Activated CD4-positive, alpha-beta T cell treated with anti-CD3 and anti-CD28 coated beads, Interleukin-2, amount 10 ng/mL, durations not matched to agents 7 days and 5 days (primary cell): ENCODE measurements at places on chromosomes 12 and 14. TPM values are rescaled to one million over a fixed set of nuclear protein-coding genes. Genes with fewer than 3 reads are reported as not detected.

FSCB gene
- not detected for total RNA-seq

CIROP gene
- total RNA-seq = not detected

TAS2R14 gene
- 2.9 TPM for total RNA-seq

LMNTD1 gene
- total RNA-seq = not detected

KCNC2 gene
- not detected for total RNA-seq

SIX1 gene
- not detected for total RNA-seq

KDM2B gene
- 66.2 TPM for total RNA-seq

ZFP36L1 gene
- total RNA-seq = 82.2 TPM

CYP27B1 gene
- 2.3 TPM for total RNA-seq

CISTR gene
- not detected for total RNA-seq
